CD4-positive, alpha-beta T cell treated with Interleukin-6 for 4 hours (primary cell): ENCODE measurements at places on chromosomes 16 and 17.

- no peak for DNase-seq
Measured at GRCh38 chr16:11175106-11175786, 80.8 kb downstream of the SOCS1 start.

GRCh38 chr16:5647051-5647450 is 549.5 kb upstream of the EEF2KMT start:
- no peak for DNase-seq

DNA sequence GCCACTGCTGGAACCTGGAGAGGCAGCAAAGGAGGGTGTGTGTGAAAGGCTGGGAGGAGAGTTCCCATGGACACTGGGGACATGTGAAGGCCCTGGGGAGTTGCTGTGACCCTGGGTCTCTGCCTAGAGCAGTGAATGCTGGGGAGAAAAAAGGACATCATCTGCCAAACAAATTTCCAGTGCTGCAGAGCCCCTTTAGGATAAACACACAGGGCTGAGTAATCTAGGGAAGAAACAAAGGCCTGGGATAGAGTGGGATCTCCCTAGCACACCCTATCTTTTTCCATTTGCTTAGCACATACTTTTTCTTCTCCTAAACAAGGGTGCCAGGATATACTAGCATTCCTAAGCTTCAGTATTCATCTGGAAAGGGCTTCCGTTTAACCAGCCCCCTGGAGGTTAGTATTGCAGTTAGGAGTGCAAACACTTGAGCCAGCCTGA is 3.3 kb upstream of the HIGD1B start:
- DNase-seq, result no peak

GRCh38 chr17:50176559-50177357 is 11.0 kb downstream of the SGCA start:
- no peak for DNase-seq

GRCh38 chr16:28069971-28070794 is 6.7 kb upstream of the GSG1L start:
- no peak for DNase-seq

DNA sequence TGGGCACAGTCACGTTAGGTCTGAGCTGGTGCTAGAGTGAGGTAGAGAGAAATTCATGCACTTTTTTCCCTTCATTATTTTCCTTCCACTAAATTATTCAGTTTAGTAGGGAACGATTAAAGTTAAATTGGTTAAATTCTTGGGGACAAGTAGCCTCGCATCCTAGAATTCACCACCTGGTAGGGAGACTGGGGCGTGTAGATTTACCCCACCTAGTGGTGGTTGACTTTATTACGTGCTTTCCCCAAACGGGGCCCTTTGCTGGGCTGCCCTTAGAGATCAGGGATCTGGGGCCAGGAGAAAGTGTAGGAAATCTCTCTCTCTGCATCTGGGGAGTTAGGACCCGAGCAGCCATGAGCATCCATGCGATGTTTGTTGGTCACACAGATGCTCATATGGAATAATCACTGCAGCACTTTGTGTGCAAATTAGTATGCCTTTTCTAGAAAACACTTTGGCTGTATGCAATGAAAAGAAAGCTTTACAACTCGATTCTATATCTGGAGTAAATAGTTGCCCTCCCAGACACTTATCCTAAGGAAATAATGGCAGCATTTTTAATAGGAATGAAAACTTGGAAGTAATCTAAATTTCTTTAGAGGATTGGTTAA is 107.0 kb downstream of the PLCG2 start:
- no peak for DNase-seq

DNA sequence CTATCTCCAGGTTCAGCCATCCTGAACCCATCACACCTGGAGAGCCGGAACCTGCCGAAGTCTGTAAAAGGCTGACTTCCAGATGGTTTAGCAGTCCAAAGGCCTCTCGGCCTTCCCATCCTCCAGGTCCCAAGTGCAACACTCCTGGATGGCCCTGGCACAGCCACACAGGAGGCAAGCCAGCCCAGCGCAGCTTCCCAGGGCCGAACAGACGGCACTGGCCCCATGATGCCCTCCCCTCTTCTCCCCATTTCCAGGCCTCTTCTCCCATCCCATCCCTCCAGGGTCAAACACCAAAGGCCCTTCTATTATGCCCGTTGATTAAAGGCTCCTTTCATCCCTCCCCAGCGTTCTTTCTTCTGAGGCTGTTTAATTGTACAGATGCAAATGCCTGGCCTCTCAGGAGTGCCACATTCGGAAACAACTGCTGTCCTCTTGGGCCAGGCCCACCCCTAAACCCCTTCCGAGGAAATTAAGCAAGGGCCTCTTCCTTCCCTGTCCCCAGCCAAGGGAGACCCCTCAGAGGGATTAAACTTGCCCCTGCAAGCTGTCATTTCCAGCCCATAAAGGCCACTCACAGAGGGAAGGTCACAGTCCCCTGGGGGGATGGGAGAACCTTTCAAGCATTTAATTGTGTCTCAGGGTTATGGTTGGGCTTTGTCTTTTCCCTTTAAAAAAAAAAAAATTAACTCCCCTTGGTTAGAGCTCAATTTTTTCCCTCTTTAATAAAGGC is 30.8 kb downstream of the AXIN2 start:
- DNase-seq, result no peak

DNA sequence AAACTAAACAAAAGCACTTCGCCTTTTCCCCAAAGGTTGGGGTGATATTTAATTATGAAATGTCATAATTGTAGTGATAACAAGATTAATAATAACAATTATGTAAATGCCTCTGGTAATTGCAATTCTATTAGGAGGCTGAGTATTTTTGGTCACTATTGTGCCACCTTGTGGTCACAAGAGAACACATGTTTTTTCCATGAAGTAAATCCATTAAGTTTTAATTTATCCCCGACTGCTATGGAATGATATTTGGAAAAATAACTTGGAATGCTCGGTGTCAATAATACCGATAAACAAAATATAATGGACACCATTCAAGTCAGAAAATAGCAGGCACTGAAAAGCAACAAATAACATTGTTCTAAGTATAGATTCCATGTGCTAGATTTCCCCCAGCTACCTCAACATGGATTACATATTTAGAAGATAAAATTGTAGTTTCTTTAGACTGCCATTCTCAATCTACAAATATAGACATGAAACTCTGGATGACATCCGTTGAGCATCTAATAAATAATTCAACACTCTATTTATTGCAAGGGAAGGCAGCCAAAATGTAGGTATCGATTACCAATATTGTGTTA is 25.0 kb upstream of the KCNJ2 start:
- DNase-seq, result no peak

DNA sequence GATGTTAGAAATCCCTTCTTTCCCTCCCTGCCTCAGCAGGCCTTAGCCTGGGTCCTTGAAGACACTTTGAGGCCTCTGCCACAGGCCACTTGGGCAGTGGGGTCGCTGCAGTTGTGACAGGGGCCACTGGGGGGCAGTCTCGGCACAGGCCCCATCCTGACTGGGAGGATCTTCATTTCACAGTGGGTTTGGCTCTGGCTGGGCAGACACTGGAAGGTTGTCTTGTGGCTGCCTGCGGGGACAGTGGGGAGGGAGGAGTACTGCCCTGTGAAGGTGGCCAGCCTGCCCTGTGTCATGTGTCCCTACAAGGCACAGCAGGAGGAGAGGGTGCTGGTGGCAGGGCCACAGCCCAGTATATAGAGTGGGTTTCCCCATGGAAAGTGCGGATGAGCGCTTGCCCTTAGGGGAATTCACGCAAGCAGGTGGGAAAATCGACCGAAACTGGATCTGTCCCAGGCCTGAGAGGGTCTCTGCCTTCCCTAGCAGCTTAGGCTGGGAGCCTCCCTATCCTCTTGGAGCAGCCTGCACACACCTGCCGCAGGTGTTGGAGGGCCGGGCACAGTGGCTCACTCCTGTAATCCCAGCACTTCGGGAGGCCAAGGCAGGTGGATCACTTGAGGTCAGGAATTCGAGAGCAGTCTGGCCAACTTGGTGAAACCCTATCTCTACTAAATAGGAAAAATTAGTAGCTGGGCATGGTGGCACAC is 28.8 kb downstream of the GINS2 start:
- DNase-seq, result peak; percentile 61

- no peak for DNase-seq
Measured at GRCh38 chr17:50660042-50660886, 25.6 kb downstream of the ABCC3 start.
